DMS79 (cell line): ENCODE measurements at places on chromosomes 6 and 20.

DNA sequence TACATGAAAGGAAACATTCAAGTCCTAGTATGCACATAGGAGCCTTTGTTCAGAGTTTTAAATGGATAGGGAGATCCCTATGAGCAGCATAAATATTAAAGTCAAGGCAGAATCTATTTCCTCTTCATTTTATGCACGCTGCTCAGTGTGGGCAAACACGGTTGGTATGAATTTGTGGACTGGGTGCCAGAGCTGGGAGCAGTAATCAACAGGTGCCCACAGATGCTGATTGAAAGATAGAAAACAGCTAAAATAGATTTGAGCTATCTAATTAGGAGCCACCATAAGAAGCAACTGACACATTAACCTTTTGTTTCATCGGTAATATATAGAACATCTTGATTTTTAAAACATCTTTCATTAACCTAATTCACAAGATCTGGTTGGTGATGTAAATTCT lies 175.5 kb downstream of the EYS start:
- DNase-seq, result no peak

- DNase-seq, result peak; percentile 60
Measured at GRCh38 chr20:37192137-37192854, 12.9 kb upstream of the MROH8 start.

GRCh38 chr6:158060455-158061360 lies 79.0 kb downstream of the SYNJ2 start:
- peak; percentile 88 for DNase-seq

- DNase-seq, result no peak
Measured at GRCh38 chr20:62367136-62367632, at the start of gene LAMA5. TSS of gene LAMA5 (minus strand) at chr20:62367312. CDS start at chr20:62367245, 67 bp downstream.

GRCh38 chr6:150030611-150031010 lies 5.3 kb upstream of the RAET1L start:
- DNase-seq, result no peak

GRCh38 chr6:138803331-138803730 lies 7.4 kb downstream of the ECT2L start:
- no peak for DNase-seq

DNA sequence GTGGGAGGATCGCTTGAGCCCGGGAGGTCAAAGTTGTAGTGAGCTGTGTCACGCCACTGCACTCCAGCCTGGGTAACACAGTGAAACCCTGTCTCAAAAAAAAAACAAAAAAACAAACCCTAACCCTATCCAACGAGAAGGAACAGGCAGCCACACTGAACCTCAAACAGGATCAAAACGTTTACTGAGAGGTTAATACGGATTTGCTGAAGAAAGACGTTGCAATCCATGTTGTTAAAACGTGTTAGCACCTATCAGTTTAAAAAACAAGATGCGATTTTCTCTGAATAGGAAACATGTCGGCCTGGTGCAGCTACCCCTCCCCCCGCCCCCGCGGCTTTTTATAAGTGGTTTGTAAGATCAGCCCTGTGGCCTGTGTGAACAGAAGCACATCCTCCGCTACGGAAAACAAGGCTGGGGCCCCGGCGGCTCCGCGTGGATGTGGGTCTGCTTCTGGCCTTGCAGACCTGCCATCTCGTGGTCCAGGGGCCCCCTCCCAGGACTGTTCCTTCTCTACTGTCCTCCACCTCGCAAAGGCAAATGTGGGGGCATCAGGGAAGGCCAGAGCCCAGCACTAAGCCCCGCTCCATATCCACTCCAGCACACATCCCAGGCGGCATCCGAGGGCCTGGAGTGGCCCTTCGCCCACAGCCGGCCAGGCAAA lies 11.4 kb downstream of the SLC2A4RG start:
- no peak for DNase-seq

GRCh38 chr6:158544428-158544827 lies 15.5 kb upstream of the TMEM181 start:
- no peak for DNase-seq

DNA sequence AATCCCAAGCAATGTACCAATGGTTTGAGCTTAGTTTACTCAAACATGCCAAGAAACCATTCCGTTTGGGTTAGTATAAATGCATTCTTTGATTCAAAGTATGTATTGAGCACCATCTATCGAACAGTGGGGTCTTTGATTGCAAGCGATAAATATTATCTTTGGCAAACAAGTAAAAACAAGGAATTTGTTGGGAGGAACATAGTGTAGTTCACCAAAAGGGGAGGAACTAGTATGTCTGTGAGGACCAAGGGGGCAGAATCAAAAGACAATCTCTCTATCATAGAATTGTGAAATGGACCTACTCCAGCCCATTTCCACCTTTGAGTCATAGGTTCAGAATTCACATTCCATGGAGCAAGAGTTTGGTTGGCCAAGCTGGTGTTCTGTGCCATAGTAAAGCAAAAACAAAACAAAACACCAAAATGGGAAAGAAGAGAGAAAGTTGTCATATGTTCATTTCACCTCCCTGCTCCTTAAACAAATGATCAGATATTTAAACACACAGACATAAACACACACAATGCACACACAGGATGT lies 266.0 kb downstream of the TSHZ2 start:
- no peak for DNase-seq

- no peak for DNase-seq
Measured at GRCh38 chr6:53440336-53440945, 91.7 kb upstream of the ELOVL5 start.

DNA sequence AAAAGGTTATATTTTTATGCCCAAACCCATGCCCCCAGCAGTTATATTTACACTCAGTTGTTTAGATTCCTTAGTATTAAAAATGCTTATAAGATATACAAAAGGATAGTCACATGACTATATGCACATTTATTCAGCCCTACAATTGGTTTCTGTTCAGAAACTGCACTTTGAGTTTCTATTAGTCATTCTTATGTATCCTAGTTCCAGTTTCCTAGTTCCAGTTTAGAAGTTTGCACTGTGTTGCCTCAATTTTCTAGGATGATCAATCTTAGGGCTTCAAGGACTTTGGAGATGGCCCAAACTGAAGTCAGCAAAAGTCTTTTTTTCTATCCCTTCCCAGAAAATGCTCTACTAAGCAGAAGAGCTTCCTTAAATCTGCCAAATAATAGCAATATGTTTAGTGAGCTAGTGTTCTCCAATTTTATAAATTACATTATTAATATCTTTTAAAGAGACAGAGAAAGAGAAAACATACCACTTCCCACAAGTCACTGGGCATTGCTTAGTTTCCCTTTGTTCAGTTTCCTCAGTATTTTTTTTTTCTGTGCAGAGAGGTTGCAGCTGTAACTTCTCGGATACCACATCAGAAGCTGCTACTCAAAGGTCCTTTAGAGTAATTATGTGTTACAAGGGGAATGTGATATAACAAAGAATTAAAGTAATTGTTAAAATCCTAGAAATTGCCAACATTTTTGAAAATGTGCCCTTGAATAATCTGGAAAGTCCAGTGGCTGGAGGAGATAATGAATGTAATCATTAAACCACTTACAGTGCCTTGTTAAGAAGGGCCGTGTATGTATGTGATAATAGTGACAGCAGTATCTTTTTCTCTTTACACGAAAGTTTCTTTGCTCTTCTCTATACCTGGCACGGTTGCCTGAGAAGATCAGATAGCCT lies 138.8 kb downstream of the KHDRBS2 start:
- DNase-seq, result no peak

GRCh38 chr6:48894469-48894868 lies 568.6 kb downstream of the MMUT start:
- no peak for DNase-seq

- no peak for DNase-seq
Measured at GRCh38 chr6:117077300-117077699, 188.1 kb upstream of the VGLL2 start.

DNA sequence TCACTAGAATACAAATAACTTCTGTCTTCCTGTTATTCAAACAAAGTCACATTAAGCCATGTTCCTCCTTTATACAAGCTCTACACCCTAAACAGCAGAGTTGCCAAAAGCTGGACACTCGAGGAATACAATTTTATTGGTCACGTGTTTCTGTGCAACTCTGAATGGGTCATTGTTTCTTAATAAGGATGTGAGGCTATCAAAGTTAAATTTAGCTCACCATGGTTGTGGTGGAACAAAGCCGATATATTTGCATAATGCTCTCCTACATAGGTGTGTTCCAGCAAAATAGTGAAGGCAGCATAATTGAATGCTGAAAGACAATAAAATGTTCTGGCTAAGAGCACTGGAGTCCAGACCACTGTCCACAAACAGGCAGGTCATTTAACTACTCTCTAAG lies 36.9 kb upstream of the CD2AP start:
- no peak for DNase-seq

DNA sequence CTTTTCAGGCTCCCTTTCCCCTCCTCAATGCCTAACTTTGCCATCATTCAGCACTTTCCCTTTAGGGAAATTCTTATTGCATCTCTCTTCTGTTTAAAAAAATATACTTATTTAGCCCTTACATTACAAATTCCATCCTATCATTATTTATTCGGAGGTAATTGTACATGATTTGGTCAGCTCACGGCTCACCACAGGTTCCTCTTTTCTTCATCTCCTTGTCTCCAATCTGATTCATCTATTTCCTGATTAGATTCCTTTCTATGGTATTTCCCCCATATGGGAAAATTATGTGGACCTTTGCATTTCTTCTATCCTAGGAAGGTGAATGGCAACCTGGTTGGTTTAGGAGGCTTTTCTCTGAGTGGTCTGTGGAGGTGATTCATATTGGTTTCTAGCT lies 12.9 kb upstream of the EMILIN3 start:
- DNase-seq, result no peak

GRCh38 chr6:38413102-38413800 lies 226.5 kb downstream of the BTBD9 start:
- no peak for DNase-seq

DNA sequence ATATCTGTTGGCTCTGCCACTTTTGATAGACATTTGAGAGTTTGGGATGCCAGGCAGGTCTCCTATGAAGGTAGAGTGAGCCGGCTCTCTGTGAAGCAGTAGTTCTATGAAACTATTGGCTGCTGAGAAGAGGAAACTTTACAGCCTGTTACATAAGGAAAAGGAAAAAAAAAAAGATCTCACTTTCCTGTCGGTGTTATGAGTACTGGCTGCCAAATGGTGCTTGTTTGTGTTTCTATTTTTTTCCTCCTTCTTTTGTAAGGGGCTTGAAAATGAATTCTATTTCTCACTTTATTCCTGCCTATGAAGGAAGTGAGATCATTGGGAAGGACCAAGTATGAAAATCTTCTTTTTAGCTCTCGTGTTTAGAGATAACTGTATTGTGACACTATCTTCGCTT lies 73.1 kb upstream of the CLDN20 start:
- DNase-seq, result no peak

DNA sequence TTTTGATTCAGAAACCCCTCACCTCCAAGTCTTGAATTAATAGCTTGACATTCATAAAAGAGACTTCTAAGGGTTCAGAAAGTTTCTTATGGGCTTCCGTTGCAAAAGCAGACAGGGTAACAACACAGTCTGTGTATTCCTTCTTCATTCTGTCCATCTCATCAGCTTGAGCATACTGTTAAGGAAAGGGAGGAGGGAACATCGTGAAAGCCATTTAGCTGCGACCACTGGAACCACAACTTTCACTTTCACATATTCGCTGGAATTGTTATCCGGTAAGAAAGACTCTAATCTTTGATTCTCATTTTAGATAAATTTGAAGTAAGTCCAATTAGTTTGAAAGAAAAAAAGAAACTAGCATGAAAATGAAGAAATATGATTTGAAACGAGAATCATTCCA lies 174.4 kb downstream of the SYNE1 start:
- no peak for DNase-seq

- DNase-seq, result no peak
Measured at GRCh38 chr20:37837924-37838323, 65.0 kb upstream of the VSTM2L start.
